ENCODE measurements at places on chromosomes 2 and 18.

DNA sequence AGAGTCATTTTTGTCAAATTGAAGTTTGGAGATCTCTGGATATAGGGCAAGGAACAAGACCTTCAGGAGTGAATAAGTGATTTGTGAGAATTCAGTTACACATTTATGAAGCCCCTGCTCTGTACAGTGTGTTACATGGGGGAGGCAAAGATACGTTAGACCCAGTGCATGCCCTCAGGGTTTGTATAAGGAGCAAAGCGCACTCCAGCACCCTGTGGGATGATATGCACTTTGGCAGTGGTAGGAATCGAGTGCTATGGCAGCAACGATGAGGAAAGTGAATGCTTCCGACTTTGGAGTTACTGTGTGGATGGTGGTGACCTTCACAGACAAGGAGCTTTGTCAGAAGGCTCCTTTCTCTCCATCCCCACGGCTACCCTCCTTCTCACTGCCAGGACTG, 74.3 kb upstream of the ALPP start:
- DNase-seq = no peak

DNA sequence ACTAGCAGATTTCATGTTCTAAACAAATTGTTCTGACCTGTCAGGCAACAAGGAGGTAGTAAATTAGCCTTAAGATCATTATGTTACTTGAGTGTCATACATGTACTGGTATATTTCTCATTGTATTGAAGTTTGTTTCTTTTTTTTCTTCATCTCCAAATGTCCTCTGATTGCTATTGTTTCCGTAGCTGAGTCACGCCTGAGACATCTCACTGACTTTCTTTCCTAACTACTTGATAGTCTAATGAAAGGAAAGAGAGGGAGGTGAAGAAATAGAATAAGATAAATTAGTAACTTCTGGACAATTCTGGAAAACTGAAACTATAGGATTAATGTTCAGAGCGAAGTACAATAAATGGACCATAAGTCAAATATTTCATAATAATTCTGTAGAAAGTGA, 1049.9 kb downstream of the TSN start:
- DNase-seq = no peak

DNA sequence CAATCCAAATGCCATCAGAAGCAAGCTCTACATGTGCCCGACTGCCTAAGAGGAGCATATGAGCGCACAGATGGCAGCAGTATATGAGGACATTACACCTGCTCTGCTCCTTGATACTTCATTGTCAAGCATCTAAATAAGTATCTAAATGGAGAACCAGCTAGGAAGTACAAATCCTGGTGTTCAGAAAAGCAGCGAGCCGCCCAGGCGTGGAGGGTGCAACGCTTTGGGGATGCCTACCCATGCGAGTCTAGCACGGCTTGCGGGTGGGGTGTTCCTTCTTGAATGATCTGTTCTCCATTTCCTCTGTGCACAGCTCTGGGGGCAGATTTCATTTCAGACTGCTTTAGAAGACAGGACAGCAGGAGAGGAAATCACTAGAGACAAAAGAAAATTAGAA, 63.0 kb upstream of the BCL2L11 start:
- DNase-seq = no peak

GRCh38 chr18:43108882-43109281, 6.6 kb downstream of the RIT2 start:
- DNase-seq = no peak

- DNase-seq = no peak
Measured at GRCh38 chr2:73232403-73233153, 461 bp downstream of the PRADC1 start.

GRCh38 chr2:135916207-135916606, 40.0 kb upstream of the MCM6 start:
- peak; percentile 8 for DNase-seq

- DNase-seq = no peak
Measured at GRCh38 chr2:119808516-119809147, 48.9 kb downstream of the PTPN4 start.

GRCh38 chr18:10051877-10052631, 138.2 kb downstream of the VAPA start:
- peak; percentile 66 for DNase-seq

- DNase-seq = peak; percentile 96
Measured at GRCh38 chr2:171574149-171574795, 52.0 kb downstream of the CYBRD1 start.

DNA sequence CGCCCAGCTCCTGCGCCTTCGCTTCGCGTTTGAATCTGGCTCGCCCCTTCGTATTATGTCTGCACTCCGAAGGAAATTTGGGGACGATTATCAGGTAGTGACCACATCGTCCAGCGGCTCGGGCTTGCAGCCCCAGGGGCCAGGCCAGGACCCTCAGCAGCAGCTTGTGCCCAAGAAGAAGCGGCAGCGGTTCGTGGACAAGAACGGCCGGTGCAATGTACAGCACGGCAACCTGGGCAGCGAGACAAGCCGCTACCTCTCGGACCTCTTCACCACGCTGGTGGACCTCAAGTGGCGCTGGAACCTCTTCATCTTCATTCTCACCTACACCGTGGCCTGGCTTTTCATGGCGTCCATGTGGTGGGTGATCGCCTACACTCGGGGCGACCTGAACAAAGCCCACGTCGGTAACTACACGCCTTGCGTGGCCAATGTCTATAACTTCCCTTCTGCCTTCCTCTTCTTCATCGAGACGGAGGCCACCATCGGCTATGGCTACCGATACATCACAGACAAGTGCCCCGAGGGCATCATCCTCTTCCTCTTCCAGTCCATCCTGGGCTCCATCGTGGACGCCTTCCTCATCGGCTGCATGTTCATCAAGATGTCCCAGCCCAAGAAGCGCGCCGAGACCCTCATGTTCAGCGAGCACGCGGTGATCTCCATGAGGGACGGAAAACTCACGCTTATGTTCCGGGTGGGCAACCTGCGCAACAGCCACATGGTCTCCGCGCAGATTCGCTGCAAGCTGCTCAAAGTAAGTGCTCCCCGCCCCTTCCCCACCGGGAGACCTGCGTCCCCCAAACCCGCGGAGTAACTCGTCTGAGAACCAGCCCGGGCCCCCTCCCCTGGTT, 453 bp downstream of the KCNJ3 start:
- DNase-seq = no peak

- DNase-seq = peak; percentile 34
Measured at GRCh38 chr18:67525328-67526099, 9.0 kb upstream of the DSEL start.

DNA sequence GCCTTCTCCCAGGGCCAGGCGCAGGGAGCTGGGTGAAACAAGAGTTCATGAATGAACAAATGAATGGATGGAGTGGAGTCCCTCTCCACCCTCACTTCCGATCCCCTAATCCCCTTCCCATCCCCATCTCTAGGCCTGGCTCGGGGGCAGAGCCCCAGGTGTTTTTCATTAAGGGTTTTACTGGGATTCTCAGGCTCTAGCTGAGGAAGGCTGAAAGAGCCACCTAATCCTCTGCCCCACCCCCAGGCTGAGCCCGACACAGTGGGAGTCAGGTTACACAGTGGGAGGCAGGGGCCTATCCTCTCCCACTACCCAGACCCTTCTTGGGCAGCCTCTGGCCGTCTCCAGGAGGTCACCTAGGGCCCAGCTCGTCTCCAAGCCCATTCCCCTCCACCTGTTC, 36.1 kb downstream of the SDC1 start:
- no peak for DNase-seq

- DNase-seq = no peak
Measured at GRCh38 chr2:11042841-11043240, 112.4 kb upstream of the SLC66A3 start.

DNA sequence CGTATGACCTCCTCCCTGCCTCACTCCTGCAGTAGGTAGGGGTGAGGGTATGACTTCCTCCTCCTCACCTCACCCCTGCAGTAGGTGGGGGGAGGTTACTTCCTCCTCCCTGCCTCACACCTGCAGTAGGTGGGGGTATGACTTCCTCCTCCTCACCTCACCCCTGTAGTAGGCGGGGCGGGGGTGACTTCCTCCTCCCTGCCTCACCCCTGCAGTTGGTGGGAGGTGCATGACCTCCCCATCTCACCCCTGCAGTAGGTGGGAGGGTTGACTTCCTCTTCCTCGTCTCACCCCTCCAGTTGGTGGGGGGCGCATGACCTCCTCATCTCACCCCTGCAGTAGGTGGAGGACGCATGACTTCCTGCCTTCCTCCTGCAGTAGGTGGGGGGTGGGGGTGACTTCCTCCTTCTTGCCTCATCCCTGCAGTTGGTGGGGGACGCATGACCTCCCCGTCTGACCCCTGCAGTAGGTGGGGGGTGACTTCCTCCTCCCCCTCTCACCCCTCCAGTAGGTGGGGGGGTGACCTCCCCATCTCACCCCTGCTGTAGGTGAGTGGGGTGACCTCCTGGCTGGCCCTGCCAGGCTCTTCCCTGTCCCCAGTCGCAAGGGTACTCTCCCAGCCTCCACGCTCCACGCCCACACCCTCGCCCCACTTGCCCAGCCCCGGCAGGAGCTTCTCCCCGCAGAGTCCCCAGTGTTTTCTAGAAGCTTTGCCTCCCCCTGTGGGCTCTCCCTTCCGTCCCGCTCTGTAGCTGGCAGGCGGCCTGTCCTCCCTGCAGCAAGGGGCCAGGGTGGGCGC, 39.3 kb downstream of the TSHZ1 start:
- DNase-seq = no peak

DNA sequence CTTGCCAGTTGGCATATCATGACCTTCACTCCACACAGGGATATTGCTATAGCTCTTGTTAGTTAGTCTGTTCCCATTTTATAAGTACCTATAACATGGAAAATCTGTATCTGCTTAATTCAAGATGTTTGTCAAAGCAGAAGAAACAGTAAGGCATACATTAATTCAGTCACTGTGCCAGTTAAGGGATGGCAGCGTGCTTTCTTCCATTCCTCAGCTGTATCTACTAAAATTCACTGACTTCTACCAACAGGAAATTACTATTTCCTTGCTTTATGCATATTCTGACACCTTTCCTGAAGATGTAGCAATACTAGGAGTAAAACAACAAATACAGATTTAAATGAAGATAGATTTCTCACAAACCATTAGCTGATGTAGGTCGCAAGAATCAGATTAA, 59.9 kb downstream of the RNF152 start:
- DNase-seq = no peak

GRCh38 chr18:25705650-25706049, 353.7 kb upstream of the ZNF521 start:
- no peak for DNase-seq

- peak; percentile 48 for DNase-seq
Measured at GRCh38 chr18:11553098-11553940, 56.1 kb upstream of the SLC35G4 start.

- no peak for DNase-seq
Measured at GRCh38 chr18:36663312-36663711, 165.5 kb downstream of the TPGS2 start.

DNA sequence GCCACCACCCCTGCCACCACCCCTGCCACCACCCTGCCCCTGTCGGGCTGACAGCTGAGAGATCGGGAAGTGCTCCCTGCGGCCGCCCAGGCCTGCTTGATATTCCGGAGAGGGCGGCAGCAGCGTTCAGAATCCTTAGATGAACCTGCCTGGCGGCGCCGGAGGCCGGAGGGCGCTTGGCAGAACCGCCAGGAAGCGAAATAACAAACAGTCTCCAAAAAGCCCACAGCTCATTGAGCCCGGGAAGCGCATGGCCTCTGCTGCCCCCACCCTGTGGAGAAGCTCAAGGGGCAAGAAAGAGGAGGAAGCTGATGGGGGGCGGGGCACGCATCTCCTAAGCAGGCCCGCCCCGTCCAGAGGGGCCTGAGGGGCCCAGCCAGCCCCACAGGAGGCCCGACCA, 92.2 kb upstream of the MBOAT2 start:
- DNase-seq = no peak

DNA sequence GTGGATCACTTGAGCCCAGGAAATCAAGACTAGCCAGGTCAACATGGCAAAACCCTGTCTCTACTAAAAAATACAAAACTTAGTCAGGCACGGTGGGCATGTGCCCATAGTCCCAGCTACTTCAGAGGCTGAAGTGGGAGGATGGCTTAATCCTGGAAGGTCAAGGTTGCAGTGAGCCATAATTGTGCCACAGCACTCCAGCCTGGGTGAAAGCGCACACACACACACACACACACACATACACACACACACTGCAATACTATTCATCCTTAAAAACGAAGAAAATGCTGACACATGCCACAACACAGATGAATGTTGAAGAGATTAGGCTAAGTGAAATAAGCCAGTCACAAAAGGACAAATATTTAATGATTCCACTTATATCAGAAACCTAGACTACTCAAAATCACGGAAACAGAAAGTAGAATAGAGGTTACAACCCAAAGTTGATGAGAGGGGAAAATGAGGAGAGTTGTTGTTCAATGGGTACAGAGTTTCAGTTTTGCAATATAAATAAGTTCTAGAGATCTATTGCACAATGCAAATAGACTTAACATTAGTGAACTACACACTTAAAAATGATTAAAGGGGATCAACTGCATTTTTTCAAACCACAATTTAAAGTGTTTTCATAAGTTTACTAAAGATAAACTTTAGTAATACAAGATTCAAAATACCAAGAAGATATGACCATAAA, 114.5 kb downstream of the USP34 start:
- no peak for DNase-seq

- no peak for DNase-seq
Measured at GRCh38 chr18:22466608-22467395, 49.1 kb upstream of the CTAGE1 start.

GRCh38 chr2:6526093-6526824, 339.4 kb downstream of the CMPK2 start:
- no peak for DNase-seq

DNA sequence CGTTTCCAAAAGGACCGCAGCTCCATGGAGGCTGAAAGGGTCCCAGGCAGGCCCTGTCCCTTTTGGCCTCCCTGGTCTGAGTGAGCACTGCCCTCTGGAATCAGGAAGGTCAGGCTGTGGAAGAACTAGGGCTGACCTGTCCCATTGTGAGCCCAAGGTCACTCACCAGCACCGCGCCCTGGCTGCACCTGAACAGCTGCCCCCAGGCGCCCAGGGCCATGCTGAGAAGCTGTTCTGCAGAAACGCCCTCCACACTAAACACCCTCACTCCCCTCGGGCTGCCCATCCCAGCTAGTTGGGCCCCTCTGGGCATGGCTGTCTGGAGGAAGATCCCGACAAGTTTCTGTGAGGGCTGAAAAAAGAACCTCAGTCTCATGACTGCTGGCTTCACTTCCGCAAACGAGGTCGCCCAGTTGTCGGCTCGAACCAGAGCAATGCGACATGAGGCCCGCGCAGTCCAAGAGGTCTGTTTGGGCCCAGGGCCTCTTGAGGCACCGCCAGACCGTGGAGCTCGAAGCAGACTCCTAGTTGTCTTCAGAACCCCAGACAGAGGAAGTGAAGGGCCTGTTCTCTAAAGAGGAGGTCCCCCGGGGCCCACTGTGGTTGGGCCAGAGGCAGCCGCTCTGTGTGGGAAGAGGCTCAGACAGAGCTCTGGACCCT, 64.4 kb downstream of the INPP5D start:
- no peak for DNase-seq

DNA sequence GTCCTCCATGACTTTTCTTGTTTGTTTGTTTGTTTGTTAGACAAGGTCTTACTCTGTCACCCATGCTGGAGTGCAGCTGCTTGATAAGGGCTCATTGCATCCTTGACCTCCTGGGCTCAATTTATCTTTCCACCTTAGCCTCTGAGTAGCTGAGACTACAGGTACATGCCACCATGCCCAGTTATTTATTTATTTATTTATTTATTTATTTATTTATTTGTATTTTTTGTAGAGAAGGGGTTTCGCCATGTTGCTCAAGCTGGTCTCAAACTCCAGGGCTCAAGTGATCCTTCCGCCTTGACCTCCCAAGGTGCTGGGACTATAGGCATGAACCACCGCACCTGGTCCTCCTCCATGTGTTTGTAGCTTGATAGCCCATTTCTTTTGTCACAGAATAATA, 37.9 kb downstream of the NBEAL1 start:
- DNase-seq = no peak

All from COLO829 (cell line).